HFF-Myc (cell line): ENCODE measurements at places on chromosomes 7 and 10.
A peak's percentile ranks its signal among the peaks of the same experiment; 100 is the strongest.

DNA sequence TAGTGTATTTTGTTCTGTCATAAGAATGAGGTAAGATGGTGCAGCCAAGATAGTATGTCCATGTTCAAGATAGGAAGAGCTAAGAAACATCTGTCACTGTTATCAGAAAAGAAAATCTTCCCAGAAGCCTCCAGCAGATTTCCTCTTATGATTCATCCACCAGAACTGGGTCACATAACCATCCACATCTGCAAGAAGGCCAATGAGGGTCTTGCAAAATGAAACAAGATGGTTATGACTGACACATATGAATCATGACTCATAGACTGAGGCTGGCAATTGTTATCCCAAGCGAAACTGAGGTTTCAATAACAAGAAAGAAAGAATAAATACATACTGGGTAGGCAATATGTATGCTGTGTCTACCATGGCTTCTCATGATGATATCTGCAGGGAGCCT, 30.3 kb downstream of the CCNJ start:
- peak; percentile 55 for DNase-seq

GRCh38 chr7:64277630-64278029, 36.1 kb upstream of the ZNF736 start:
- DNase-seq: no peak

GRCh38 chr7:47812429-47813136, 135.7 kb downstream of the PKD1L1 start:
- no peak for DNase-seq

GRCh38 chr10:121245754-121246153, 352.5 kb downstream of the FGFR2 start:
- no peak for DNase-seq

DNA sequence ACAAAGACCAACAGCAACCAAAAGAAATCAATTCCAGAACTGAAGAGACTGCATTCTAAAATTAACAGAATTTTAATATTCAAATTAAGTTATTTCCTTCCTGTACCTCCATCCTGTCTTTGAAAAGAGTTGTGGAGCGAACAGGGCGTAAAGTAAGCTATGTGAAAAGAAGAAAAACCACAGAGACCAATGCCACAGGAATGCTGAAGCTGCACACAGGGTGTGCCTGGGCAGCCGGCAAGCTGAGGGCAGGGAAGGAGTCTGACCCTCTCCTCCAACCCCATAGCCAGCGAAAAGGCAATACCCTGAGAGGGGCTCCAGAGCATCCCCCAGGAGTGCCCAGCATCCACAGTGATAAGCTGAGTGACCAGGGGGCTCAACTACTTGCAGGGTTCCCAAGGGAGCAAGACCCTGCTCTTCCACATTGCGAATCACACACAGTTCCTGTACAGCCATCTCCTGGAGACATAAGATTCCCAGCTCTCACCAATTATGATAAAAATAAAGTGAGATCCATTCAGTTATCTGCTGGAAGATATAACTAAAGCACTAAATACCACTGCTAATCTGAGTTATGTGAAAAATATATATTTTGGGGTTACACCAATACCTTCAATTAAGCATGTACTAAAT, 93.8 kb downstream of the PARD3 start:
- DNase-seq: no peak
